LoVo (cell line): ENCODE measurements at places on chromosomes 7 and 10.

DNA sequence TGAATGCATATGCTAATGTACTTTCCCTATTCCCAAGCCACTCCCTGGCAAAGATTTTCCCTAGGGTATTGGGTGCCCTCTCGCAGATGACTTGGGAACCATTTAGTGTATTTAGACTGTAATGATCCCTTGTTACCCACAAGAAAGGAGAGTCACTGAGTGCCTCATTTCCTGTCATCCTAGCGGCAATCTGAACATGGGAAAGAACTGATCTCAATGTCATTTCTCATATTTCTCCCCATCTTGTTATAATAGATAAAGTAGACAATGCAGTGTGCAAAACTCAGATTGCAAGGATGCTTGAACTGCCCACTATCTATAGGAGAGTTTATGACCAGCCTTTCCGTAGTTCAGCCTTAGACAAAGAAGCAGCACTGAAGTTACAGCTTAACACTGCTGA lies 123.3 kb downstream of the MICU1 start:
- no peak for DNase-seq

DNA sequence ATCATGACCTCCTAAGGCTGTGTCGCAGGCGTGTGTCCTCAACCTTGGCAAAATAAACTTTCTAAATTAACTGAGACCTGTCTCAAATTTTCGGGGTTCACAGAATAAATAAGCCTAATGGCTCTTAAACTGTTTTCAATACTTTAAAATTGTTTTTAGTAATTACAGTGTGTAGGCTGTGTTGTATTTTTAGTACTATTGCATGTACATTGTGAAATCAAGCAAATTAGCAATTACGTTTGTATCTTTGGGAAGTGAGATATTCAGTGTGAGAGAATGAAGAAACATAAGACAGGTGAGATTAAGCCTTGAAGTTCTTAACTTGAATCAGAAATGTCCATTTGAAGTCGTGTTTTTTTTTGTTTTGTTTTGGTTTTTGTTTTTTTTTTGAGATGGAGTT lies 4.8 kb upstream of the AKR1B10 start:
- no peak for DNase-seq

DNA sequence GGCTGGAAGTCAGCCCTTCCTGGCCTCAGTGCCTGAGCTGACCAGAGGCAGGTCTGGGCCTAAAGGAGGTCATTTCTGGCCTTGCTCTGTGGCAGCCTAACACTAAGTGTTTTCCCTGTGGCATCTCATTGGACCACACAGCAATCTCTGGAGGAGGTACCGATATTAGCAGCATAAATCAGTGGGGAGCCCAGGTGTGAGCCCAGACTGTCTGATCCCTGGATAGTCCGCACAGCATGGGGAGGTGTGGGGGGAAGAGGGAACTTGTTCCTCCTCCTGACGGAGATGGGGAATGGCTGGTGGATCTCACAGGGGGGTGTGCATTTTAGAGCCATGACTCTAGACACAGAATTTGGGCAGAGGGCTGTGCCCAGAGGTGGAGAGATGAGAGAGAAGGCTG lies 11.0 kb upstream of the PPIF start:
- no peak for DNase-seq

GRCh38 chr10:123303581-123304337 lies 149.6 kb downstream of the BUB3 start:
- DNase-seq, result no peak

GRCh38 chr7:105224884-105225651 lies 163.7 kb downstream of the SRPK2 start:
- peak; percentile 62 for DNase-seq

DNA sequence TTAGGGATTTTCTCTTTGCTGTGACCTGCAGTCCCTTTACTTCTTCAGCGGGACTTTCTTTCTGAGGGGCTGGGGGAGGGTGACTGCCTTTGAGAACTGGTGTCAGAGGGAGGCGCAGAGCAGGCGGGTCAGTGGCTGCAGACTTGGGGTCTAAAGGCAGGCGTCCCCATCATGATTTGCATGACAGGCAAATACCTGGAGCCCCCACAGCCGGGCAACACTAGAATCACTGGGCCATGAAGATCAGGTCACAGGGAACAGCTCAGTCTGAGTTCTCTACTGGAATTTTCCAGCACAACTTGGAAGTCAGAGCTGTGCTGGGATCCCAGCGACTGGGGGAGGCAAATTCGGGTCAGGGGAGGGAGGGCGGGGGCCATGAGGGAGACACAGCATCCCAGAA lies 29.2 kb upstream of the PITRM1 start:
- no peak for DNase-seq

DNA sequence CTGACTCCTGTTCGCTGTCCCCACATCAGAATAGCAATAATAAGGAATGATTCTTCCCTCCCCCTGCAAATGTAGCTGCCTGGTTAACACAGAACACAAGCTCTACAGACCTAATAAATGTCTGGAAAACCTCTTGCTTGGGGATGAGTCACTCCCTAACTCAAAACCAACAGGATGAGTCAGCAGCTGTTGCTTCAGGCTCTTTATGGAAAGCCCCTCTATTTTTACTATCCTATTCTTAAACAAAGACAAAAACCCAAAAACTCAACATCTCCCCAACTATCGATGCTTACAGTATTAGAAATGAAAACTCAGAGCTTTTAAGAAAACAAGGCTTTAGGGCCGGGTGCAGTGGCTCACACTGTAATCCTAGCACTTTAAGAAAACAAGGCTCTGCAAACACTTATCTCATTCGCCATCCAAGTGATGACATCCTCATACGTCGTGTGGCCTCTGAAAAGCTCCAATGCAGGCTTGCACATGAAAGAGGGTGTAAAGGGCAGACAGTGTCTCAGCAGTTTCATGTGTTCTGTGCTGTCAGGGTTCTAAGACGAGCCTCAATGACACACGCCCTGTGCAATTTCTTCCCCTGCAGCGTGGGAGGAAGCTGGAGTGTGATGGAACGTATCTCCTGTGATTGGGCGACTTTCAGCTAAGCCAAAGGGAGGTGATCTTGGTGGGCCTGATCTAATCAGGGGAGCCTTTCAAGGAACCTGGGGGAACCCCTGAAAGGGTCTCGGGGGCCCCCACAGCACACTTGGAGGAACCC lies 70.1 kb downstream of the AMZ1 start:
- peak; percentile 85 for DNase-seq

- no peak for DNase-seq
Observed at GRCh38 chr10:17122052-17122451, 7.6 kb downstream of the CUBN start.

GRCh38 chr7:133301444-133301843 lies 48.6 kb downstream of the EXOC4 start:
- DNase-seq, result no peak

DNA sequence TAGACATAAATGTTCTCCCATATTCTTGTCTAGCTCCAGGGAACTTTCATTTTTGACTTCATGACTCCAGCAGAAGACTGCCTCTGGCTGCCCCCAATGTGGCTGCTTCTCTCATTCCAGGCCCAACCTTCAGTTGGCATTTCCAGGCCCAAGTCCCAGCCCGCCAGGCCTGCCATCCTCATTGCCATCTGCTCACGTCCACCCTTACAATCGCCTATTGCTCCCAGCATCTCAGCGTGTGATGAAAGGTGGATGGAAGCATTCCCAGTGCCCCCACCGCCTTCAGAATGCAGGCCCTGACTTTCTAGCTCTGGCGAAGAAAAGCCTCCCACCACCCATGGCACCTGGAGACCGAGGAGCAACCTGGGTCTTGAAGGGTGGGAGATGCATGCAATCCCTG lies 132.1 kb upstream of the LANCL2 start:
- DNase-seq, result no peak

GRCh38 chr10:124990671-124991625 lies 49.0 kb downstream of the ZRANB1 start:
- DNase-seq, result no peak

DNA sequence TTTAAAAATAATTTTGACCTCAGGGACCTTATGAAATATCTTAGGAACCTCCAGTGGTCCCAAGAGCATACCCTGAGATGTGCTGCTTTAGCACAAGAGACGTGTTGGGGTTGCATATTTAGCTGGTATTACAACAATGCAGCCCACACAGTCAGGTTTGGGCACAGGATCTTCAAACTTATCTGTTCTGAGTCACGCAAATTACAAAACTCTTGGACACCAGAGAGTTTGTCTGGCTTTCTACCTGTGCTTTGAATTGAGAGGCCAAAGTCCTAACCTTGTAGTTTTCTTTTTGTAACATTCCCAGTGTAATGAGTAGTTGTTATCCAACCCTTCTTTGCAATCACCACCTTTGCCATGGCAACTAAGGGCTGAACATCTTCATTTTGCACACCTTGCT lies 163.5 kb upstream of the PCLO start:
- DNase-seq, result no peak

DNA sequence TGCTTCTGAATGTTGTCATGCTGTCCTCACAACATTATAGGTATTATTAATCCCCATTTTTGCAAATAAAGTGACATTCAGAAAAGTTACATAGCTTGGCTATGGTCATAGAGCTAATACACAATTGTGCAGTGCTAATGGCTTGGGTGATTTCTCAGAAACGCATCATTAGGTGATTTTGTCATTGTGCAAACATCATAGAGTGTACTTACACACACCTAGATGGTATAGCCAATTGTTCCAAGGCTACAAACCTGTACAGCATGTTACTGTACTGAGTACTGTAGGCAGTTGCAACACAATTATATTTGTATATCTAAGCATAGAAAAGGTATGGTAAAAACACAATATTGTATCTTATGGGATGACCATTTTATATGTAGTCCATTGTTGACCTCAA lies 91.0 kb downstream of the BTAF1 start:
- DNase-seq, result no peak
